ENCODE measurements at places on chromosomes 1 and 21. TPM values are rescaled to one million over a fixed set of nuclear protein-coding genes. Genes with fewer than 3 reads are reported as not detected.

Gene SPRTN
- total RNA-seq = 14.6 TPM

Gene RIIAD1
- total RNA-seq = not detected

DNA sequence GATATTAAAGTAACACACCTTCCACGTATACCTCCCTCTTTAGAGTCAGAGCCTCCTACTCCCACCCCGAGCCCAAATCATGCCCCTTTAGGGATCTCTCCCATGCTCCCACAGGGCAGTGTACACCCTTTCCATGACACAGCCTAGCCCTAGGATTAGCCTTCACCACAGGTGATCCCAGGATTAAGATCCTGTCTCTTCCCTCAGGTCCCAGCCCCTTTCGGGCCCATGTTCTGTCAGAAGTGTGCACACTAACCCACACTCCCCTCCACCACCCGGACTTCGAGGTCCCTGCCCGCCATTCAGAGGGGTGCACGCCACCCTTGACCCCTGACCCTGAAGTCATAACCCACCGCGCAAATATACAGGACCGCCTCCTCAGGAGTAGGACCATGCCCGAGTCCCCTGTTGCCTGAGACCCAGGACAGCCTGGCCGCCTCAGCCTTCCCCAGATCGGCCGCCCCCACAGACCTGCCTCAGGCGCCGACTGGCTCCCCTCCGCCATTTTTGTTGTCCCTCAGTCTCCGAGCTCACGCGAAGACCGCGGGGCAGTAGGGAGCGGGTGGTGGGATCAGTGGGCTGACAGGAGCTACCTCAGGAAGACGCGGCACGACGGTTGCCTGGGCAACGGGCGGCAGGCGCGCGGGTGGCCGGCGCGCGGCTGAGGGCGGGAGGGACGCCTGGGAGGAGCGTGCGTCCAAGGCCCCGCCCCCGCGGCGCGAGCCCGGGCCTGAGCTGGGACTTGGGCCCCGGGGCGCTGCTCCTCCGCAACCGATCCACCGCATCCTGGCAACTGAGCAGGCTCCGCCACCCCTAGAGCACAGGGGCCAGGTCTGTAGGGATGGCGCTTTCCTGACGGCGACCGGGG lies at the start of gene AGBL4:
Gene AGBL4 (minus strand): TSS at position 663 of the 868 bp plus-strand sequence.
- H3K27ac ChIP-seq = no peak within 1 kb of the TSS
- no peak within 1 kb of the TSS for H3K4me3 ChIP-seq
- H3K27me3 ChIP-seq = peaks cover 22% of the 10 kb centered on the region

GRCh38 chr1:57162607-57163261 lies 196.9 kb upstream of the C8B start:
- H3K27me3 ChIP-seq = no peaks in the 10 kb centered on the region
- no peak overlapping the region for H3K4me3 ChIP-seq
- H3K4me1 ChIP-seq = peaks cover 70% of the 10 kb centered on the region
- H3K36me3 ChIP-seq = no peaks in the 10 kb centered on the region

DNA sequence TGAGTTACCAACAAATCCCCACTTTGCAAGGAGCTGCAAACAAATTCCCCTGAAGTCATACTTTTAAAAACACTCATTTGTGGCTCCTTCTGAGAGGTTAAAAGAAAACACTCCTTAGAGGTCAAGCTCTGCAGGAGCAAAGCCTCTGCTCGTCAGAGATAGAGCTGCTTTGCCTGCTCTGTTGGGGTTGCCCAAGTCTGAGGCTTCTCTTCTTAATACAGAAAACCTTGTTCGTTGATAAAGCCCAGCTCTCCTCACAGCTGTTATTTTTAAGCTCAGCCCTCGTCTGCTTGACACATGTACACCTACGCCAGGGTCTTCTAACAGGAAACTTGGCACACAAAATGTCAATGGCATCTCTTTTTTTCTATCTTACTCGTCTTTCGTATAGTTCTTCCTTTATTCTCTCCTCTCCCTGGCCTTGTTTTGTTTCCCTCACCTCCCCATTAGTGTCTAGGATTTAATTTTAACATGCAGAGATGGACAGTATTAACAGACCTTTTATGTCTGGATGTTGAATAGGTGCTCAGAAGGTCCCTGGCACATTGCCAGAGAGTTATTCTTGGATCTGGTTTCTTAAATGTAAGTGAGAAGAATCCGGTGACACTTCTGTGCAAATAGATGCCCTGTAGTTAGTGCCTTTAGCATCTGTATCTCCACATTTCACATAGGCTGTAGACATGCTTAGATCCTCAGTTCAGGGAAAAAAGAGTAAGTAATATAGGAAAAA lies 86.0 kb downstream of the LRRC53 start:
- H3K27me3 ChIP-seq = no peaks in the 10 kb centered on the region
- no peaks in the 10 kb centered on the region for H3K4me1 ChIP-seq
- no peak overlapping the region for H3K4me3 ChIP-seq
- H3K27ac ChIP-seq = no peak overlapping the region
- DNase-seq = no peak

GRCh38 chr1:91338501-91338900 lies 66.1 kb downstream of the HFM1 start:
- no peak overlapping the region for H3K4me3 ChIP-seq
- no peaks in the 10 kb centered on the region for H3K27me3 ChIP-seq
- DNase-seq = no peak
- H3K4me1 ChIP-seq = no peaks in the 10 kb centered on the region
